ENCODE measurements at places on chromosomes 2 and 18.

GRCh38 chr2:23041443-23041842 is 343.5 kb upstream of the KLHL29 start:
- no peak for DNase-seq

DNA sequence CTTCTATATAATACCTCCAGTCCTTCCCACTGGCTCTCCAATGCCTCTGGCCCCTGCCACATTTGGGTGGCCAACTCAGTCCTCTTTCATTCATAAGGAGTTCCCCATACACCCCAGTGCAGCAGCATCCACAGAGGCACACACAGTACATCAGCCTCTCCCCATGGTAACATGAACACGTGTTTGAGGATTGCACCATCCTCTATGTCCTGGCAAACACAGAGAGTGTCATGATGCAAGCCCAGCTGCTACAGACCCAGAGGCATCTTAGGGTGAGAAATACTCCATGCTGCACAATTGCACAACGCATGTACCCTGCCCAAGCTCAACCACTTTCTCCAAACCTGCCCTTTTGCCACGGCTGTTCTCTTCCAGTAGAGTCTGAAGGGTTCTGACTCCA is 11.5 kb downstream of the IGFBP5 start:
- DNase-seq: no peak

DNA sequence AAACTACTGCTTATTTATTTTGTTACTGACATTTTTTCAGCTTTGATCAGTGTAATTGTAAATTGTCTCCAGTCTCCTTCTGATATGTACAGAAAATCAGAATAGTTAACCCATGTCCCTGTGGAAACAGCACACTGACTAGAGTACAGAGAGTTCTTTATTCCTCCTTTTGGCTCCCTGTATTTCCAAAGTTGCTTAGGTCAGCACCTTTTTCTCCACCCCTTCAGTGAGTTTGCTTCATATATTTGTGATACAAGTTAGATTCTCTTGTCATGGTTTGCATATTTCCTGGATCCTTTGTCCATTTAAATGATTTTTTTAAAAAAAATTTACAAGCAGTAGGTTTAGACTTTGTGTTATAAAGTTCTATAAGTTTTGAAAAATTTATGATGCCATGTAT is 2051.1 kb upstream of the LRRTM1 start:
- DNase-seq: no peak

DNA sequence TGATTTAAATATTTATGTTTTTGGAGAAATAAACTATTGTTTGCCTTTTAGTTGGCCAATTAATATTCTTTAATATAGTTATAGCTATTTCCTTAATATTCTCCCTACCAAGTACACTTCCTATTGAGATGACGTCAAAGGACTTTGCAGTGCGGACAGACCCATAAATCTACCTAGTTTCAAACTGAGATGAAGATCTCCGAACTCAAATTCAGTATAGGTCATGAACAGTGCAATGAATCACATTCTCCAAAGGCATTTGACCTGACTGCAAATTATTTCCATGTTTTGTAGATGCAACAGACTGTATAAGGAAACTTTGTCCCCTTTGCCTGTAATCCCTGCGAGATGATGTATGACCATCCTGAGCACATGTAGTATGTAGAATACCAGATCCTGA is 342.6 kb upstream of the FIGN start:
- DNase-seq: no peak

GRCh38 chr2:78676921-78677696 is 348.4 kb upstream of the REG3G start:
- DNase-seq: no peak

GRCh38 chr2:118669654-118670053 is 177.8 kb downstream of the EN1 start:
- DNase-seq: no peak

GRCh38 chr18:74797577-74798151 is 200.0 kb downstream of the ZNF407 start:
- DNase-seq: no peak

DNA sequence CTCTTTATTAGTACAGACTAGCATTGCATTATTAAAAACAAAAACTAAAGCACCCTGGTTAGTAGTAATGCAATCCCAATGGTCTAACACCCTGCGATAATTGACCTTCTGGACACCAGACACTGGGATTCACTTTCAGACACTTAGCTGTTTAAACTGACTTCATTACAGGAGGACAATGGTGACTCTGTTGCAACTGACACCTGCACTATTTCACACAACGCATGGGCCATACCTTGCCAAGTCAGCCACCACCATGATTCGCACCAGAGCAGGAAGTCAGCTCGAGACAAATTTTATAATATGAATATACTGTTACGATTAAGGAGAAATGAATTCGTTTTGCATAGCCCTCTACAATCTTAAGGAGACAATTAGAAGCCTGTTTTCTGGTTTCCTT is 150.7 kb downstream of the MEIS1 start:
- no peak for DNase-seq

DNA sequence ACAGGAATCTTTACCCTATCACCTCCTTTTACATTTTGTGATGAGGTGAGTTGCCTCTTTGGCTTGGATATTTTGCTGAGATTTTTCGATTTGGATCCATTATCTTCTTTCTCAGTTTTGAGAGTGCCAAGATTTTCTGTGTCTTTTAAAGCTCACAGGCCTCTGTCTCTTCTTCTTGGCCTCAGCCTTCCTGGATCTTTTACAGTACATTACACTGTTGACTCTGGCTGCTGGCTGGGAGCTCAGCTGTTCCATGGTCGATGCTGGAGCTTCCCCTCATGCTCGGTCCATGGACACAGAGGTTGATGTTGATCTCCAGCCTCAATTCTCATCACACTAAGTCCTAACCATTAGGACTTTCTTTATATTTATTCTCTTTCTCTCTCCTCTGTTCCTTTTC is 332.8 kb upstream of the UBE2E3 start:
- DNase-seq: no peak

GRCh38 chr2:174729797-174730697 is 34.2 kb downstream of the CHRNA1 start:
- DNase-seq: no peak

GRCh38 chr18:62279561-62279960 is 45.5 kb upstream of the TNFRSF11A start:
- DNase-seq: no peak

GRCh38 chr2:35938838-35939237 is 416.7 kb upstream of the CRIM1 start:
- no peak for DNase-seq

DNA sequence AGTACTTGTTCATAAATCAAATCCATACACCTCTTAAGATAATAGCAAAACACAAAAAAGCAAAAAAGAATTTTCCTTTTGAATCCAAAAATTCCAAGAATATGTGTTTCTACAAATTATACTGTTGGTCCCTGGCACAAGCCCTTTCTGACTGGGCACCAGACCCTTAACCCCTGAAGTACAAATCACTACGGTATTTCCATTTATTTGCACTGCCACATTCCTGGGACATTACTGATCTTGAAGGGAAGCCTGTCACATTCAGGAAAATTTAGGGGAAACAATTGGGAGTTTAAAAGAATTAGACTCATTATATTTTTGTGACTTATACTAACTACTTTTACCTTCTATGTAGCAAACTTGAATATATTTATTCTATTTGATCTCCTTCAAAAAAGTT is 98.8 kb downstream of the ZNF521 start:
- DNase-seq: no peak

DNA sequence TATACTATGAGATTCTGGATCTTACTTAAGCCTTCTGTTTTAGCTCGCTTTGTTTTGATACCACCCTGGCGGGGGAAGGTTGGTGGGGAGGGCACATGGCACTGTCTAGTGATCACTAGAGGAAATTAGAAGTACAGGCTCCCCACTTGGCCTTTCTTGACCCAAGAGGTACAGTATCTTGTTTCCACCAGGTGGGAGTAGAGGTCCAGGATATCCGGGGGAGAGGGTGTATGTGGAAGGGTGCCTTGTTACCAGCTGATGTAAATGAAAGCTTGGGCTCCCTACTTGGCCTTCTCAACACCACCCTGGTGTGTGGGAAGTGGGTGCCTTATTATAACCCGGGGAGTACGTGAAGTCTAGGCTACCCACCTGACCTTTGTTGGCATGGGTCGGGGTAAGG is 7.5 kb downstream of the GALNT1 start:
- no peak for DNase-seq

- DNase-seq: no peak
Observed at GRCh38 chr2:216634370-216635148, 1.3 kb downstream of the IGFBP2 start.

- DNase-seq: no peak
Observed at GRCh38 chr2:216485745-216486144, 12.9 kb upstream of the RPL37A start.

DNA sequence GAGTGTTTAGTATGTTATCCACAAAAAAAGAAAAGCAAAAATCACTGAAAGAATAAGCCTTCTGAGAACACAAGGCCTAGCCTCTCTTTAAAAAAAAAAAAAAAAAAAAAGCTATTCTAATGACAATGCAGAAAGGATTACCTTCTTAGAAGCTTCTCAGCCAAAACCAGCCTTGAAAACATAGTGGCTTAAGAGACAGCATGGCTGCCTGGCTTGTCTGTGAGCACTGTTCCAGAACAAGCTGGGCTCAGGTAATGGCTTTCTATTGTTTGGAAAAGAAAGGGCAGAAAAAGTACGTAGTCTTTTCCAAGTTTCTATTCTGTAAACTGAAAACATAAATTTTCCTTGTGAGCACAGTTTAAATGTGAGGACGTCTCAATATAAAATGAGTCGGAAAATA is 119.5 kb downstream of the MAP3K20 start:
- no peak for DNase-seq

- DNase-seq: no peak
Observed at GRCh38 chr2:241910604-241911520, 41.3 kb downstream of the RTP5 start.

DNA sequence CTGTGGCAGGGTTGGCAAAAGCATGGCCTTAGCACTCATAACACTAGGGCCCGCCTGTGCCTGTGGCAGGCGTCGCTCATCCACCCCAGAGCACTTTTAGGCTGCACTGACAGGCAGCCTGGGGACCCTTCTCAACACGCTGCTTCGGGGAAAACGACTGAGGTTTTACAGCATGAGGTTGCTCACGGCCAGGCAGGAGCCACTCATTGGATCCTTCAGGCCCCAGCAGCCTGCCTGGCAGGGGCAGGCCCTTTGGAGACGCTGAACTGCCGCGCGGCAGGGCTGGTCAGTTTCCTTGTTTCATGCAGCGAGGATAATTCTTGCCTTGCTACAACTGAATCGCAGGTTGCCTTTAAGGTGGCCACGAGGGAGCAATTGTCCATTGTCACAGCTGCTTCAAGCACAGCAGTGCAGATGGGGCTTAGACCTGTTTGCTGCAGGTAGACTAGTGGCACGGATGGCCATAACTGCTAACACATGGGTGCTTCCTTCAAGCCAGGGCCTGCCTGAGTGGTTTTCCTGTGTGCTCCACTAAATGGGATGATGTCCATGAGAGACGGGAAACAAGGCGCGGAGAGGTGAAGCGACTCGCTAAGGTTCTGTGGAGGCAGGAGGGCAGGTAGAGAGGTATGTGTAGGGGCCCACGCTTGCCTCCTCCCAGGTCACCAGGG is 49.9 kb upstream of the HS6ST1 start:
- no peak for DNase-seq

- DNase-seq: no peak
Observed at GRCh38 chr2:187008111-187008510, 159.1 kb upstream of the ZSWIM2 start.

- DNase-seq: no peak
Observed at GRCh38 chr18:44723411-44723810, 42.7 kb downstream of the SETBP1 start.

DNA sequence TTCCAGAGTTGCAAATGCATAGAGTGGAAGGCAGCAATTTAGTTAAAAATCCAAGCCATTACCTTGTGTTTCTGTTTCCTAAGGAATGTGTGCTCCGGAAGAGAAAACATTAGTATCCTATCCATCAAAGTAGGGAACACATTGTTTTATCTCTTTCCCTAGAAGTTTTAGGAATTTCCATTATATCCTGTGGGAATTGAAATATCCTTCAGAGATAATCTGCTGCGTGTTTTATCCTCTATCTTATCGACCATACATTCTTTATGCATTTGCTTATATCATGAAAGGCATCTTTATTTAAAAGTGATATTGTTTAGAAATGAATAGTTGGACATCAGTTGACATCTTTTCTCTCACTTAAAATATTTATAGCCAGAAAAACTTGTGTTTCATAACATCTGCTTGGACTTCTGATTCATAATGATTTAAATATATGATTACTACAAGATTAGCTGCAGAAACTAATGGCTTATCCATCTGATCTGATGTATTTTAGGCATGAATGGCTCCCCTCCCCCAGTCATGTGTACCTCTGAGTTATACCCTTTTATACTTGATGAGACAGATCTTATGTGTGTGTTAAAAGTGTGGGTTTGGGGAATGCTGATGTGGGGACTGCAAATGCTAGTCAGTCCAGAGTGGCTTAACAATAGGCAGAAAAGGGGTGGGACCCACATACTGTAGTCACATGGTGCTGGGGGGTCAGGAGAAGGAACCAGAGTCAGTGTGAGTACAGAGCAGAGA is 136.2 kb upstream of the ARHGAP28 start:
- DNase-seq: no peak

DNA sequence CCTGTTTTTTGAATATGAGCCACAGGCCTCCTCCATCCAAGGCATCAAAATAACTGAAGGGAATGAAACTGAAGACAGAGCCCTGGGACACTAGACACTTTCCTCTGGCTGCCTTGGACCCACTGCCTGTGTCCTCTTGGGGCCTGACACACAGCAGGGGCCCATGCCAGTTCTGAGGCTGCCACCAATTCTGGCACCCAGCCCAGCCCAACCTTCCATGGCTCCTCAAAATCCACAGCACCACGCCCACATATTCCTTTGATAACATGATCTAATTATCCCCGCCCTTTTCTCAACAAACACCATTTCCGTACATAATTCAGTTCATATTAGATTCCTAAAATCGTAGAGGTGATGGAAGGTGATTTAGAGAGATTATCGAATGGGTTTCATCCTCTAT is 64.2 kb downstream of the EMX1 start:
- no peak for DNase-seq

DNA sequence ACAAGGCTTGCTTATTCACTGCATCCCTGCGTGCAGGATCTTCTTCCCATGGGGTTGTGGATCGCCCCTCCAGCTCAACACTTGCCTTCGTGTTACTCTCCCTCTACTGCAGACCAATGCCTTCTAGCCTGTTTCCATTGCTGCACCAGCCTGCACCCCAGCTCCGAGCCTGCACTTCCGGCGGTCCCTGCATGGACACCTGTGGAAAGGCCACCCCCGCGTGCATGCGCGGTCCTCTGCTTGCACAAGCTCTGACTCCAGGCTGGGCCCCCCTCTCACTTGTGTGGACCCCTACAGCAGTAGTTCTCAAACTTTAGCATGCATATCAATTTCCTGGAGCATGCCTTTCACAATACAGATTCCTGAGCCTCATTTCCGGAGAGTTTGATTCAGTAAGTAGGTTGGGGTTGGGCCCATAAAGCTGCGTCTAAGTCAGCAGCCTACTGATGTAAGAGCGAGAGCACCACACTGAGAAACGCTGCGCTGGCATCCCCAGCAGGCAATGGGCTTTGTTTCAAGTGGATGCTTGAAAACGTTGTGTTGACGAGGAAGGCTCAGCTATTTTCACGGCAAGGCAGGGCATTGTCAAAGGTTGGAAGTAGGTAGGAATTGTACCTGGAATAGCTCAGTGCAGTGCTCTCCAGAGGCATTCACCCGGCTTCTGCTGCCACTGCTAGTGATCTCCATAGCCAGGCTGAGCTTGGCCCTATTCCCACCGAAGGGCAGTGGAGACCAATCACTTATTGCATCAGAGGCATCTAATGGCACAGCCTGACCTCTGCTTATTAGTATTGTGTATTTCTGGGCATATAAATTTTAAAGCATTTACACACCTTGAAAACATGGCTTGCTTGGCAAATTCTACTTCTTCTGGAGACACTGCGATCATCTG is 32.6 kb downstream of the CREG2 start:
- no peak for DNase-seq

All from stimulated activated CD4-positive, alpha-beta T cell treated with anti-CD3 and anti-CD28 coated beads, Interleukin-1b, Interleukin-23, amount 100 ng/mL, for 1 hour (primary cell).